H4 (cell line): ENCODE measurements at places on chromosomes 6 and 20. TPM values are rescaled to one million over a fixed set of nuclear protein-coding genes. Genes with fewer than 3 reads are reported as not detected.

DNA sequence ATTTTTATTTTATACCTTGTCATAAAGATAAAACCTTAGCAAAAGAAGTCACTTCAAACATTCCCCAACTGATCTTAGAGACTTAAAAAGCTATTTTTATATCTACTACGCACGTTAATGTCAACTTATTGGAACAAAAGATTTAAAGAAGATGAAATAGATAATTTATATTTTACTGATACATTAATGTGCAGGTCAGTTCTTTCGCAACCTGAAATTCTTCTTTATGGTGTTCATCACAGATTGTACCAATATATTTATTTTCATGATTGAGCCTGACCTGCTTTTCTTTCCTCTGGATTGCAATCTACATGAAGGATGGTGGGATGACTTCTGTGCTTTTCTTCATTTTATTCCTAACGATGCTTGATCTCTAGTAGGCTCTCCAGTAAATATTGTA is 596.3 kb downstream of the PHF3 start:
- no peak for DNase-seq

DNA sequence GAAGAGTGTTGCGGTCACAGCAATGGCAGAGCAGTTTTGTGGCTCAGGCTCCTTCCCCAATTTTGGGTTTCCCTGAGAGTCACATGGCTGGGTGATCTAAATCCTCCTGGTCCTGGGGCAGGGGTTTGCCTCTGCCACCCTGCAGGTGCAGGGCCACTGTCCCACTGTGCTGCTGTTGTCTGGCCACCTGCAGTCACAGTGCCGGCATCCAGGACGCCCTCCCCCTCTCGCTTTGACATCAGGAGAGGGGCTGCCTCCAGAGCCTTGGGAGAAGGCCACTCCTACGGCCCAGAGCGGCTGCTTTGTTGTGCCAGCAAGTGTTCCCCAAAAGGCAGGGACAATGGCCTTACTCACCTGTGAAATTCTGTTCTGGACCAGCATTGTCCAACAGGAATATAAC is 449.0 kb downstream of the QKI start:
- no peak for DNase-seq

- no peak for DNase-seq
Observed at GRCh38 chr6:107103082-107103481, 12.2 kb downstream of the BEND3 start.

GRCh38 chr6:132893772-132894490 is 79.6 kb downstream of the RPS12 start:
- DNase-seq: no peak

The TMEM244 gene
- total RNA-seq: not detected in 2 replicates

DNA sequence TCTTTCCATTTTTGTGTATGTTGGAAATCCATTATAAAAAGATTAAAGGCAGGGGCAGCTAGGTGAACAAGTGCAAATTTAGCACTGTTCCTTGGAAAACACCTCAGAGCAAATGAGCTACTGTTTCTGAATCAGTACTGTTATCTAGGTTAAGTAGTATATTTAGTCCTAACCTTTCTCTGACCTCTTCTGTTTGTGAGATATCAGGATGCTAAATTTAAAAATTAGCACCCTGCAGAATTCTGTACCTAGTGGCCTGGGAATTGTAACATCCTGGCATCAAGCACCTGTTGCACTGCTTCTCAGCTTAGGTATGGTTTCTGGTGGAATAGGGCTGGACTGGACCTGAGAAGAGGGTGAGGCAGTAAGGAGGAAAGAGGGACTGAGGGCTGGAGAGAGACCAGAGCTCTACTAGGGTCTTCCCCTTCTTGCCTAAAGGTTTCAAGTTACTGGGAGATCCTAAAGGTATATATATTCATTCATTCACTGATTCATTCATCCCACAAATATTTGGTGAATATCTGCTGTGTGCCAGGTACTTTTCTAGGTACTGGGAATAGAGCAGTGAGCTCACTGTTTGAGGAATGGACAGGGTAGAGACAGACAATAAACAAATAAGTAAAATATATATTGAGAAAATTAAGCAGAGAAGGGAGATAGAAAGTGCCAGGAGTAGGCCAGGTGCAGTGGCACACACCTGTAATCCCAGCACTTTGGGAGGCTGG is 5.2 kb downstream of the ZNF76 start:
- DNase-seq: no peak

The ADTRP gene
- 0.74 TPM in 1 of 2 replicates, not detected in the other for total RNA-seq

DNA sequence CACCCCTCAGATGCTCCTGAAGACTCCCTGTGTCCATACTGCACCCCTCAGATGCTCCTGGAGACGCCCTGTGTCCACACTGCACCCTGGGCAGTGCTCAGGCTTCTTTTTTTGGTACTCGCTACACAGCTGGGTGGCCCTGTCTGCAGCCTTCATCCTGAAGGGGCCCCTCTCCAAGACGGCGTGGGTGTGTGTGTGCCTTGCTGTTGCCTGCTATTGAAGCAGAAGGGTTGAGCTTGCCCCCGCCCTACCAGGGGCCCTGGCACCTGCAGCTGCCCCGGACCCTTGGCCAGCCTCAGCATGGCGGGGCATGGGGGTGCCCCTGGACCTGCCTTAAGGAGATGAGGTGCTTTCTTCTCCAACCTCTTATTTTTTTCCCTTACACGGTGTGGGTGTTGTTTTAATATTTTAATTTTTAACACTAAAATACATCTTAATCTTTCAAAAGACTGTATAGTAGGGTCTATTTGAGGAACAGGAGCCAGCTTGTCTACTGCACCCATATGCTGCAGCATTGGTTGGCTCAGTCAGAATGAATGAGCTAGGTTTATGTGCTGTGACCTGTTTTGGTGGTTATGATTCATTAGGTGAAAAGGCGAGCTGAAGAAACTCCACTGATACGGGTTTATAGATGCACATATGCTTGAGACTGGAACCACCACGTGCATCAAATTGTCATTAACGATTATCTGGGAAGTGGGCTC is 135.9 kb downstream of the AGPAT4 start:
- no peak for DNase-seq

GRCh38 chr6:137291441-137291840 is 72.3 kb upstream of the IFNGR1 start:
- DNase-seq: peak; percentile 27

GRCh38 chr6:33823806-33824205 is 20.0 kb upstream of the MLN start:
- DNase-seq: no peak

The MACROD2 gene
- total RNA-seq: 0.37 and 1.2 TPM in 2 replicates

The ADGB gene
- not detected in 2 replicates for total RNA-seq

The RIPPLY2 gene
- total RNA-seq: not detected in 2 replicates

DNA sequence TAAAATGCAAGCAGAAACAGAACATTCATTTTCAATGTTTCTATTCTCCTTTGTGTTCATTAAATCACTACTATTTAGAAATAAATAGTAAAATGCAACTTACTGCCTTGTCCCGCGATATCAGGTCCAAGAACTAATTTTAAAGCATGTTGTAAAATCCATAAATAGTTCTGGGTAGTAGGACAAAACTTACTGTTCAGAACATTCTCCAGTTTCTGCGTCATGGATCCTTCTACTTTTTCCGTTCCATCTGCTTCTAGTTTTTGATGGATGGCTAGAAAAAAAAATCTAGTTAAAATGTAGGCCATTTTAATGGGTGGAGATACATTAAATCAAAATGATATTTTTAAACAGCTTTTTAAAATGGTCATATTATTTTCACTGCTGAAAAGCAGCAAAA is 47.0 kb downstream of the HUS1B start:
- no peak for DNase-seq

GRCh38 chr6:18362058-18362561 is 25.0 kb upstream of the RNF144B start:
- DNase-seq: peak; percentile 47

DNA sequence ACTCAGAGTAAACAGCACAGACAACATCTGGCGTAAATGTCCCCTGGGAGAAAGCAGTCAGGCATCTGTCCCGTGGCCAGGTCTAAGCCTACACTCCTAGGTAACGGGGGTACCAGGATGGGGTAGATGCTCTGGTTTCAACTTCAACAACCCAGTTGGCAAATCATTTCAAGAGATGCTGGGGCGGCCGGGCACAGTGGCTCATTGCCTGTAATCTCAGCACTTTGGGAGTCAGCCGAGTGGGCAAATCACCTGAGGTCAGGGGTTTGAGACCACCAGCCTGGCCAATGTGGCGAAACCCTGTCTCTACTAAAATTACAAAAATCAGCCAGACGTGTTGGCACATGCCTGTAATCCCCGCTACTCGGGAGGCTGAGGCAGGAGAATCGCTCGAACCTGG is 12.3 kb downstream of the PREX1 start:
- DNase-seq: no peak

DNA sequence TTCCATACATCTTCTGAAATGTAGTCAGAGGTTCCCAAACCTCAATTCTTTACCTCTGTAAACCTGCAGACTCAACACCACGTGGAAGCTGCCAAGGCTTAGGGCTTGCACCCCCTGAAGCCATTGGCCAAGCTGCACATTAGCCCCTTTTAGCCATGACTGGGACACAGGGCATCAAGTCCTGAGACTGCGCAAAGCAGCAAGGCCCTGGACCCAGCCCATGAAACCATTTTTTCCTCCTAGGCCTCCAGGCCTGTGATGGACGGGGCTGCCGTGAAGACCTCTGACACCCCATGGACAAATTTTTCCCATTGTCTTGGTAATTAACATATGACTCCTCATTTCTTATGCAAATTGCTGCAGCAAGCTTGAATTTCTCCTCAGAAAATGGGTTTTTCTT is 727.8 kb downstream of the C6orf118 start:
- DNase-seq: no peak

The AKAP7 gene
- 2.9 and 3.2 TPM in 2 replicates for total RNA-seq

DNA sequence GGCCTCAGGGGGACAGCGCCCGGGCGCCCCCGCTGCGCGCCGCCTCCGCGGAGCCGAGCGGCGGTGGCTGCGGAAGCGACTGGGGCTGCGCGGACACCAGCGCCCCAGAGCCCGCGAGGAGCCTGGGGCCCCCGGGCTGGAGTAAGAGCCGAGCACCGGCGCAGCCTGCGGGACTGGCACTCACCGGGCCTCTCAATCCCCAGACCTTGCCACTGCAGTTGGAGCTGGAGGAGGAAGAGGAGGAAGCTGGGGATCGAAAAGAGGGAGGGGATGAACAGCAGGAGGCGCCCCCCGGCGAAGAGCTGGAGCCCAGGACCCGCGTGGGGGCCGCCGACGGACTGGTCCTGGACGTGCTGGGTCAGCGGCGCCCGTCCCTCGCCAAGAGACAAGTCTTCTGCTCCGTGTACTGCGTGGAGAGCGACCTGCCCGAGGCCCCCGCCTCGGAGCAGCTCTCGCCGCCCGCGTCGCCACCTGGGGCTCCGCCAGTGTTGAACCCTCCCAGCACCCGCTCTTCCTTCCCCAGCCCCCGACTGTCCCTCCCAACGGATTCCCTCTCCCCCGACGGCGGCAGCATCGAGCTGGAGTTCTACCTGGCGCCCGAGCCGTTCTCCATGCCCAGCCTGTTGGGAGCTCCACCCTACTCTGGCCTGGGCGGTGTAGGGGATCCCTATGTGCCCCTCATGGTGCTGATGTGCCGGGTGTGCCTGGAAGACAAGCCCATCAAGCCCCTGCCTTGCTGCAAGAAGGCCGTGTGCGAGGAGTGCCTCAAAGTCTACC is 590 bp downstream of the RNF217 start:
- no peak for DNase-seq

GRCh38 chr20:62066983-62067433 is 1.3 kb upstream of the TAF4 start:
- DNase-seq: no peak

The SOBP gene
- 1.5 and 2.9 TPM in 2 replicates for total RNA-seq

- DNase-seq: no peak
Observed at GRCh38 chr6:8325743-8326142, 109.6 kb downstream of the SLC35B3 start.

DNA sequence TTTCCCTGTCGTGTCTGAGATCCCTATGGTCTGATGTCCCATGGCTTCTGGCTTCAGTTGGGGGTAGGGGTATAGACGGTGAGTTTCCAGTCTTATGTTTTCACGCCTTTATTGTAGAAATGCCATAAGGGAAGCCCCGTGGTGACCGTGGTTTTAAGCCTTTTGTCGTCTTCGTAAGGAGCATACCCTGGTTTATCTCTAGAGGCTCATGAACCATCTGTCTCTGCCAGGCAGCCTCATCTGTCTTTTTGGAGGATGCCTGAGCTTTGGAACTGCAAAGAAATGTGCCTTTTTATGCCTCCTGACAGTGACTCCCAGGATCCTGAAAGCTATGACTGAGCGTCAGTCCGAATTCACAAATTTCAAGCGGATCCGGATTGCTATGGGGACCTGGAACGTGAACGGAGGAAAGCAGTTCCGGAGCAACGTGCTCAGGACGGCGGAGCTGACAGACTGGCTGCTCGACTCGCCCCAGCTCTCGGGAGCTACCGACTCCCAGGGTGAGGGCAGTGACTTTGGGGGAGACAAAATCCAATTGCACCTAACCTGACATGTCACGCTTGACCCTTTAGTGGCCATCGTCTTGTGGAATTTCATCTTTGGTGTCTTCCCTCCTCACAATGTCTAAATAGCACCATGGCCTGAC is 84.6 kb downstream of the SYNJ2 start:
- DNase-seq: no peak

The SSTR4 gene
- total RNA-seq: not detected in 2 replicates

DNA sequence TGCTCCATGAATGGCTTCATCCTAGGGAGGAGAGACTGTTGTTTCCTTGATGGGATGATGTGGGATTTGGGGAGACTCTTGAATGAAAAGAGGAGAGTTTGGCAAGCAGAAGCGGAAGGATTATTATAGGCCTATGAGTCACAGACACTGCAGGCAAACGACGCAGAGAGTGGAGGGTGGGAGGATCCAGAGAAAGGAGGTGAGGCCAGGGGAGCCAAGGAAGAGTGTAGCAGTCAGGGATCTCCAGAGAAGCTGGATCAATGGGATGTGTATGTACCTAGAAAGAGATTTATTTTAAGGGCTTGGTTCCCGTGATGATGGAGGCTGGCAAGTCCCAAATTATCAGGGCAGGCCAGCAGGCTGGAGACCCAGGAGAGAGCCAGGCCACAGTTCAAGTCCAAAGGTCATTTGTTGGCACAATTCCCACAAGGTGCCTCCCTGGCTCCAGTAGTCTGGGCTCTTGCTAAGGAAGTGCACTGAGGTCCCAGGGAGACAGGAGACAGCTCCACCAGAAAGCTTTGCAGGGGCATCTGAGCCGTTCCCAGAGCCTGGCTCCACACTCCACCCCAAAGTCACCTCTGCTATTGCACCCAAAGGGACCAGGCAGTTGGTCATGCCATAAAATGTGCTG is 76.0 kb downstream of the ADTRP start:
- DNase-seq: peak; percentile 38

The SCRT2 gene
- not detected in 2 replicates for total RNA-seq

DNA sequence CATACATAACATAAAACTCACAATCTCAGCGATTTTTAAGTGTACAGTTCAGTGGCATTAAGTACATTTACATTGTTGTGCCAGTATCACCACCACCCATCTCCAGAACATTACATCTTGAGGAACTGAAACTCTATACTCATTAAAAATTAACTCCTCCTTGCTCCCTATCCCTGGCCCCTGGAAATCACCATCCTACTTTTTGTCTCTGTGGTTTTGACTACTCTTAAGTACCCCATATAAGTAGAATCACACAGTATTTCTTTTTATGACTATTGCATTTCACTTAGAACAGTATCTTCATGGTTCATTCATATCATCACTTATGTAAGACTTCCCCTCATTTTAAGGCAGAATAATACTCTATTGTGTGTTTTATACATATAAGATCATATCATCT is 1108.1 kb downstream of the GRIK2 start:
- no peak for DNase-seq
